ENCODE measurements at places on chromosomes 2 and 18.

DNA sequence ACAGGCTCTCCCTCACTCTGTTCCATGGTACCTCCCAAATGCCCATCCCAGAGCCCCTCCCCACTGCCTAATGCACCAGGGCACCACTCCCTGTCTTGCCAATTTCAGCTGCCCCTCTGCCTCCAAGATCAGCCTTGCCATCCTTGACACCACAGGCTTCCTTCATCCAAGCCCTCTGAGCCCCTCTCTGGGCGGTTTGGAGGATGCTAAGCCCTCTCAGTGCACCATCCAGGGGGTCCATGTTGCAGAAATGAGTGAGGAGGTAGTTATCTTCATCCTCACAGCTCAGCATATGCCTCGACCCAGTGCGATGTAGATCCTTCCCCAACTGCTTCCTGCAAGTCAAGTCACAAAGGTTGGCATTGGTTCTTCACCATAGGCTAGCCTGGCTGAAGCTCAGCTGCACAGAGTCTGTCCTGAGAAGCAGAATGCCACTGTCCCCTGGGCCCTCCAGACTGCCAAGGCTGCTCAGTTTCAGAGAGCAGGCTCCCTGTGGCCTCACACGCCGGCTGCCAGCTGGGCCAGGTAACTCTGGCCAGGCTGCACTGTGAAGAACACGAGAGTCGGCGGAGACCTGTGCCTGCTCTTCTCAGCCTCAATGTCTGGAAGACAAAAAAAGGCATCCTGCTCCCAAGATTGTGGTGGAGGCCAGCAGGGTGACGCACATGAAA, 9.9 kb upstream of the MAP3K2 start:
- no peak for DNase-seq

DNA sequence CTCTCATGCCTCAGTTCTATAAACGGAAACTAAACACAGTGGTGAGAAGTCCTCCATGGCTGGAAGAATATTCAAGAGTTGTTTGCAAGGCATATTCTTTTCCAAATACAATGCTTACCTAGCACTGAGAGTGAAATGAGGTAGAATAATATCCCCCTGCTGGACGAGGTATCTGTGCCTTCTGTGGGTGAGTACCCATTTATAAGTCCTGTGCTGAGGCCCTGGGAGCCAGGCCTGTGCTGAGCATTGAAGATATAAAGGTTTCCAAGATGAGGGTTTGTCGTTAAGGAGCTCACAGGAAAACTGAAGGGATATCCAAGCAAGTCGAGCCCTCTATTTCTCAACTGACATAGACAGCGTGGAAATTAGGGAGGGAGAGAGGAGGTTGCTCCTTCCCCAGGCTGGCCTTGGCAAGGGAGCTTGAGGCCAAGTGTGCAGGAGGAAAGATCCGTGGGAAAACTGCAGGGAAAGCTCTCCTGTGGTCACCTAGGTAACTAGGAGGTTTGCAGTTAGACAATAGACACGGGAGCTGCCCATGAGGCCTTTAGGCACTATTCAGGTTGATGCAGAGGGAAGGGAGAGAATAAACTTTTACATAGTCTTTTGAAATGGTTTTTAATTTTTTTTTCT, 17.6 kb downstream of the PTPRM start:
- DNase-seq: no peak

GRCh38 chr2:237068005-237068576, 17.6 kb upstream of the COPS8 start:
- no peak for DNase-seq

DNA sequence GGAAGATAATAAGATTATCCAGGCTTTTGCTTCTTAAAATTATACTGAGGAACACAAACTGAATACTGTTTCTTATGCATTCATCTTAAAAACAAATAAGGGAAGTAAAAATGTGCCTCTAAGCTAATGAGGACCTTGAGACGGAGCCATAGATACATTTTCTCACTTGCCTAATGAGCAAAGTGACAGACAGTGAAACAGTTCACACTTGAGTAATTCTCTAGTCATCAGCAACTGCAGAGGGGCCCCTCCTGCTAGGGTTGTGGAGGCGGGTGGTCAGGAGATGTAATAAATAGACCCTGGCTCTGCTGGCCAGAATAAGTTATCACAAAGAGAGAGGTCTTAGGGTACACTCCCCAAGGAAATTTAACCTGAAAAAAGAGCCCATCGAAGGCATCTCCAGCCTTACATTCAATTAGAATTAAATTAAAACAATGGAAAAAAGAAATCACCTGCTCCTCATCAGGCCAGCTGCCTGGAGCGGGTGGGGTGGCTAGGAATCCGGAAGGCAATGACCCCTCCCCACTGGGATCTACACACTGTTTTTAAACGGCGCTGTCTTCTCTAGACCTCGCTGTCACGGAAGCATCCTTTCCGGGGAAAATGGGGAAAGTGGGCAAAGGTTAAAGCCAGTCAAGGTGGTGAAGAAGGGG, 32.6 kb upstream of the INSIG2 start:
- no peak for DNase-seq

GRCh38 chr2:2699121-2699505, 368.0 kb upstream of the MYT1L start:
- DNase-seq: no peak

DNA sequence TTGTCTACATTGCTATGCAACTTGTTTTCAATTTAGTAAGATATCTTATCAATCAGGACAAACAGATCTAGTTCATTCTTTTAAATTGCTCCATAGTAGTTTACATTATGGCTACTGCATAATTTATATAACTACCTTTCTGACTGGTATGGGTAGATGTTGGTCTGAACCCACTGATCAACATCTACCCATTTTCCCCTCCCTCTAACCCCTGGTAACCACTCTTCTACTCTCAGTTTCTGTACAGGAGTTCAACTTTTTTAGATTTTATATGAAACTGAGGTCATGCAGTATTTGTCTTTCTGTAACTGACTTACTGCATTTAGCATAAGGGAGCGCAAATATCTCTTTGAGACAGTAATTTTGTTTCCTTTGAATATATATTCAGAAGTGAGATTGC, 73.2 kb downstream of the ITSN2 start:
- DNase-seq: no peak

DNA sequence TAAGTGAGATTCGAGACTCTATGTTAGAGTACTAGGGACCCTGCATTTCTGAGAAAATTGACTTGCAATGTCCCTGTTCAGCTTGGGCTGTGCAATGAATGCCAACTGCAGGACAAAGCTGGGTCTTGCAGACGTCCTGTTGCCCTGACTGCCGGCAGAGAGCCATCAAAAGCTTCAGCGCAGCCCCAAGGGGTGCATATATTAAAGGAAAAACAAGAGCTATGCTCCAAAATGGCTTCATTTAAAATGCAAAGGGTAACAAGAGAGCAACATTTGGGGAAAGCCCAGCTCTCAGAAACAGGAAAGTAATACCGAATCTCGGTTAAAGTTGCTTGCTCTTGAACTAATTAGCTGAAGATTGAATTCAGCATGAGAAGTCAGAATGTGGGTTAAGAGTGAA, 110.9 kb upstream of the PNPT1 start:
- no peak for DNase-seq

- no peak for DNase-seq
Measured at GRCh38 chr2:216538538-216538937, 39.9 kb downstream of the RPL37A start.

- DNase-seq: no peak
Measured at GRCh38 chr18:78927156-78927555, 52.5 kb upstream of the SALL3 start.

- no peak for DNase-seq
Measured at GRCh38 chr2:55811048-55811447, 112.5 kb downstream of the EFEMP1 start.

GRCh38 chr2:12074126-12074844, 327.9 kb downstream of the LPIN1 start:
- DNase-seq: no peak

DNA sequence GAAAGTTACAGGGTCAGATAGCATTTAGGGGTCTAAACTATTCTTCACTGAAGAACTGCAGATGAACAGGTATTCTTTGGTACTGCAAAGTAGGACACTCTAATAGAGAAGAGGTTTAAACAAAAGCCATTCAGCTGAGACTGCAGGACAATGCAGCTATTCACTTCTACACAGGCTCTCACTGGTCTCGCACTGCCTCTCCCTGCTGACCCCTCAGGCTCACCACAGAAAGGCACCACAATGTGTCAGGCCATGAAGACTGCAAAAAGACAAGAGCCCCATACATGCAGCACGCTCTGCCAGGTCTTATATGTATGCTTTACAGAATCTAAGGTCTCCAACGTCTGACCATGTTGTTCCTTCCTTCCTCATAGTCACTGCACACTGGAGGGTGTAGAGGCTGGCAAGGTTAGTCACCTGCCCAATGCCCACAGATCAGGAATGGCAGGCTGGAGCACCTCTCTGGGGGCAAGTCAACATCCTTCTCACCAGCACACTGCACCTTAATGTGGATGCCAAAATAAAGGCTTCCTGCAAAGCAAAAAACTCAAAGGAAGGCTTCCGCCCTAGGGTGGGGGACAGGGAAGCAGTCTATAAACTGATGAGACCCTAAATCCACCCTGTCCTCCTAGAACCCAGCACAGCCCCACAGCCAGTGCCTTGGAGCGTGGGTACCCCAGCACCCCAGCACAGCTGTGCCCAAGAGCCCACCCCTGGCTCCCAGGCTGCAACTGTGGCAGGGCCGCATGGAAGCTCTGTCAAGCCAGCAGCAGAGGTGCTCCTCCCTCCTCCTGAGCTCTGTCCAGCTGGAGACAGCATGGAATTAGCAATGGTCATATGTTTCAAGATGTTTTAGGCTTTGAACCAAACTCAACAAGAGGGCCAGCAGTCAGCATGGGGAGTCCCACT, 10.7 kb upstream of the RNU4ATAC start:
- DNase-seq: no peak

DNA sequence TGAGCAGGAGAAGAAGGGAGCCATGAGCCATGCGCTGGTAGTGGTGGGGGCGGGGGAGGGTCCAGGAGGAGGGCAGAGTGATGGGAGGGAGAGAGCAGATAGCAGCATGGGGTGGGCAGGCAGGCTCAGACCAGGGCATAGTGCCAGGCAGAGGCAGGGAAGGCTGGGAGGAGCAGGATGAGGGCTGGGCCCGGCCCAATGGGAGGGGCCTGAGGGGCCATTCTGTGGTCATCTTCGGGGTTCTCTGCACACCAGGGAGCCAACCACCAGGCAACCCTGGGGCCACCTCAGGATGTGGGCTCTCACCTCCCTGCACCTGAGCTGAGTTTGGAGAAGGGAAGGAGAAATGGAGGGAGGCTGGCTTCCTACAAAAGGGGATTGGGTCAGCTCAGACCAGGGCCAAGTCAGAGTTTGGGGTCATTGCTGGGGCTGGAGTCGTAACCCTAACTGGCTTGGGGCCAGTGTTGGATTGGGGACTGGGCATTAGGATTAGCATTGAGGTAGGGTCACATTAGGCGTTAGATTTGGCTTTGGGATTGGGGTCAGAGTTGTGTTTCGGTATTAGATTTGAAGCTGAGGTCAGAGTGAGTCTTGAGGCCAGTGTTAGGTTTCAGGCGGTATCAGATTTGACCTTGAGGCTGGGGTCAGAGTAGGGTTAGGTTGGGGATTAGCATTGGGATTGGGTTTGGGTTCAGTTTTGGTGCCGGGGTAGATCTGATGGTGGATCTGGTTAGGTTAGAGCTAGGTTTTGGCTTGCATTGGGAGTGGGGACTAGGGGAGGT, 11.2 kb downstream of the VIL1 start:
- DNase-seq: no peak

DNA sequence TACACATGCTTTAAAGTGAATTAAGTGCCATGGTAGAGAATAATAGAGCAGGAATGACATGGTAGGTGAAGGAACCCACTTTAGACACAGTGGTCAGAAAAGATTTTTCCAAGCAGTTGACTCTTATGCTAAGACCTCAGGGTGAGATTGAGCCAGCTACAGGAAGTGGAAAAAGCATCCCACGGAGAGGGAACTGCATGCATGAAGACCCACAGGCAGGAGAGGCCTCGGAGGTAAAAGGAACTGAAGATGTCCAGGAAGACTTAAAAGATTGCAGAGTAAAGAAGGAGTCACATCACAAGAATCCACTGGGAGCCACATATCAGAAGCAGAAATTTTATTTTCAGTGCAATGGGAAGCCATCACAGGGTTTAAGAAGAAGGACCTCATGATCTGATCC, 499.2 kb upstream of the FAM98A start:
- no peak for DNase-seq
